ENCODE measurements at places on chromosomes 12 and 14.

DNA sequence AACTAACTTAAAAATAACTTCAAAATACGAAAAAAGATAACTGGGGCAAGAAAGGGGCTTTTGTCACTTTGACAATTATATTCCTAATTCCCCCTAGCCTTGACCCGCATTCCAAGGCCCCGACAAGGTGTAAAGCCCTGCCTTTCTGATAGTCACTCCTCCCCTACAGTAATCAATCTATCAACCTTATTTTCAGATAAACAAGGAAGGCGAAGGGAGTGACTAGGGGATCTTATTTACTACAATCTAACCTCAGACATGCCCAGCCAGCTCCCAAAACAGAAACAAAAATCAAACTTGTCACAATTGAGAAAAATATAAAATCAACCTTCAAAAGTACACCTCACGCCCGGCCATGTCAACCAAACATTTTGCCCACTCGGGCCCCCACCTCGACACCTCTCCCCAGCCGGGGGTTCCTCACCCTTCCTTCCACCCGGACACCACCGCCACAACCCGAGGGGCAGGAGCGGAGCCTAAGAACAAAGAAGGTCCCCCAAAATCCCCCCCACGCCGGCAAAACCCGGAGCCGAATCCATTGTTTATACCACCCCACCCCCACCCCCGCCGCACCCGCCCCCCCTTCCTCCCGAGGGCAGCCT, 562 bp downstream of the ZFYVE1 start:
- peak; percentile 9 for DNase-seq

- no peak for DNase-seq
Observed at GRCh38 chr12:121823101-121823726, 19.4 kb downstream of the SETD1B start.

DNA sequence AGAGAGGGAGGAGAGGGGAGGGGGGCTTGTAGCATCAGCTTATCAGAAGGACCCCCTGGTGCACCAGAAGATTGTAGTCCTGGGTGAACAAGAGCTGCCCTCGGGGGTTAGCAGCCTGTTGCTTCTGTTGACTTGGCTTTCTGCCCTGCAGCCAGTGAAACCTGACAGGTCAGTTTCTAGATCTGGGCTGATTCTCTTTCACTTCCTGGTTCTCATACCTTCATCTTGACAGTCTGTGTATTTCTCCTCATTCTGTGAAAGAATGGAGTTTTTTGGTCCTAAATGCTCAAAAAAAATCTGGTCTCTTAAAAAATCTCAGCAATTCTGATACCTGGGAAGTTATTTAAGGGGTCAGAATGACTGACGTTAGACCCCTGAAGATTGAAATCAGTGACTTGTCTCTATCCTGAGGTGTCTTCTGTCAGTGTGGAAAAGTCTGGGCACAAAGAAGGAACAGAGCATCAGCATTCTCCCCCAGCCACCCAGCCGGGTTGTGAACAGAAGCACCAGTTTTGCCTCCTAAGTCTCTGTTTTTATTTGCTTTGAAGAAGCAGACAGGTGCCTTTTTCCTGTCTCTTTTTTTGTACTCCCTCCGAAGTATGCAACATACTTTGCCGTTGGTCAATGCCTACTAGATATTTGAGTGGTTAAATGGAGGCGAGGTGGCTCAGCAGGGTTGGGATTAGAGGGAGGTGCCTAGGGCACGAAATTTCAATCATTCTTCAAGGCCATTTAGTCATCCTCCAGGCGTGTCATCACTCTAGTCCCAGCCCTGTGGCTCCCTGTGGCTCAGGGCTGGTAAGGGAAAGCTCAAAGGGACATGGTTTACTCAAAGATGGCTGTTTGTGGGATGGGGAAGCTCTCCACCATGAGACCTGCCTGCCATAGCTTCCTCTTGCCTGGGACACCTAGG, 24.0 kb downstream of the TTC9 start:
- DNase-seq = no peak

- no peak for DNase-seq
Observed at GRCh38 chr14:102359341-102359740, 3.3 kb downstream of the CINP start.

DNA sequence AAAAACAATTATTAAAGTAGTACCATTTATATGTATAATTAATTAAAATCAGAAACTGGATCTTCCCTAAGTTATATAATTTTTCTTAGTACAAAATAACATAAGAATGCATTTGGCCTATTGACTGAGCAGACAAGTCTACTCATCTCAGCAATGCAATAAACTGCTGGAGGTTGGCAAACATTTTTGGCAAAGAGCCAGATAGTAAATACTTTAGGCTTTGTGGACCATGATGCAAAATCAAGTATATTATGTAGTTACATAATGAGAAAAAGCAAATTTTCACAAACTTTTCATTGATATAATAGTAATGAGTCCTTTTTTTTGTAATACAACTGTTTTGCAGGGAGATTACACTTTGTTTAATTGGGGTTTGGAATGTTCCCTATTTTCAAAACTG, 30.9 kb downstream of the ERGIC2 start:
- no peak for DNase-seq

GRCh38 chr12:59393506-59393905, 202.3 kb upstream of the SLC16A7 start:
- no peak for DNase-seq

GRCh38 chr14:53109105-53110041, 43.8 kb downstream of the DDHD1 start:
- DNase-seq = no peak

DNA sequence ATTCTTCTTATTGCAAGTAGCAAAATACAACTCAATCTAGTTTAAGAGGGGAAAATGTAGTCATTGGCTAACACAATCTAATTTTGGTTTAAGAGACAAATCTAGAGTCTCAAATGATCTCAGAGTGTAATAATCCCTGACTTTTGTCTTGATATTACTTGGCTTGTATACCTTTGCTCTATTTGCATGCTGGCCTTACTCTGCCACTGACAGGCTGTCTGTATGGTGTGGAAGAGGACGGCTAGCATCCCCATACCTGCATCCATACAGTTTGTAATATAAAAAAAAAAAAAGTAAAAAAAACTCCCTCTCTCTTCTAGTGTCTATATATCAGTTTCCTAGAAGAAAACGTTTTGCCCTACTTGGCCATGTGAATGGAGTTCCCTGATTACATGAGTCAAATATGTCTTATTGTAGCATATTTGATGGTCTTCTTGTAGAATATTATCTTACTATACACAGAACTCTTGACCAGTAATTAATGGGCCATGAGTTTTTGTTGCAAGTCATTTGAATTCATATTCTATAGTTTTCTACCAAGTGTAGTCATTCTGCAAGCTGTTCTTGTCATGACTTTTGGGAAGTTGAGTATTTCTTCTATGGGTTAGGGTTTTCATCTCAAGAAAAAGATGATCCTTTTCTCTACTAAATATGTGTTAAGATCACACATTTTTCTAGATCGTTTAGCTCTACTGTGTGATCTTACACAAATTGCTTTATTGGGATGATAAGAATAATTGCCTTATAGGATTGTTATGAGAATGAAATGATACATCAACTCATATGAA, 8.2 kb downstream of the HIF1A start:
- no peak for DNase-seq

DNA sequence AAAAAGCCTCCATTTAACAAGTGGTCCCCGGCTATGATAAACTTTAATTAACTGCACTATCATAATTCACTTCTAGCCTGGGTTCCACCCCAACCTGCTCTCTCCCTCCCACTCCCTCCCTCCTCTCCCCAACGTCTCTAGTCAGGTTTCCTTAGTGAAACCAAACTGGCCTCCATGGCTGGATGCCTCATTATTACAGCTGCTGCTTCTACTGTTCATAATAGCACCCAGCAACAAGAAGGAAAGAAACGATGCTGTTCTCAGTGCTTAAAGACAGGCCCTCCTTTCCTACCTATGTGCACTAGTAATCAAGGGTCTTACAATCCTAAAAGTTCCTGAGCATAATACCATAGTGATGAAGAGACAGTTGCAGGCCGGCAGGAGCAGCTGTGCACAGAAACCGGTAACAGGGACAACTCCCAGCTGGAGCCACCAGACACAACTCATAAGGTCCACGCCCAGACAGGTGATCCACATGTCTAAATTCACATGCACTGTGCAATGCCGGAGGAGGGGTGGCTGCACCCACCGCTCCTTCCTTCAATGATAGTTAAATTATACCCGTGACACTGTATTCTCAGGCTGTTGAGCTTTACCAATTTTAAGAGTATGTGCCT, 6.2 kb downstream of the IRF2BPL start:
- DNase-seq = no peak

DNA sequence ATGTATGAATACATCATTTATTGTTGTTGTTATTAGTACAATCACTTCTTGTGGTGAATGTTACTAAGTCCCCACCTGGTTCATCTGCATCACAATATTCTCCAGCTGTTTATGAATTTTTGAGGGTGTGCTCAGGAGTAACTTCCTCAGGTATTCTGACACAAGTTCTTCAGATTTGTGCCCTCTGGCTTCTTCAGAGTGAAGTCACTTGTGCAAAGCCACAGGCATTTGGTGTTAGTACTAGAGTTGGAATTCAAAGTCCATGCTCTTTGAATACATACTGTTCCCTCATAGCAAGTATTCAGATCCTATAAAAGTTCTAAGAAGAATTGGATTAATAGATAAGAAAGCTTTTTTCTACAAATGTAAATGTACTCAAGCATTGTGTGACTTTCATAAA, 150.3 kb upstream of the AVPR1A start:
- DNase-seq = no peak

DNA sequence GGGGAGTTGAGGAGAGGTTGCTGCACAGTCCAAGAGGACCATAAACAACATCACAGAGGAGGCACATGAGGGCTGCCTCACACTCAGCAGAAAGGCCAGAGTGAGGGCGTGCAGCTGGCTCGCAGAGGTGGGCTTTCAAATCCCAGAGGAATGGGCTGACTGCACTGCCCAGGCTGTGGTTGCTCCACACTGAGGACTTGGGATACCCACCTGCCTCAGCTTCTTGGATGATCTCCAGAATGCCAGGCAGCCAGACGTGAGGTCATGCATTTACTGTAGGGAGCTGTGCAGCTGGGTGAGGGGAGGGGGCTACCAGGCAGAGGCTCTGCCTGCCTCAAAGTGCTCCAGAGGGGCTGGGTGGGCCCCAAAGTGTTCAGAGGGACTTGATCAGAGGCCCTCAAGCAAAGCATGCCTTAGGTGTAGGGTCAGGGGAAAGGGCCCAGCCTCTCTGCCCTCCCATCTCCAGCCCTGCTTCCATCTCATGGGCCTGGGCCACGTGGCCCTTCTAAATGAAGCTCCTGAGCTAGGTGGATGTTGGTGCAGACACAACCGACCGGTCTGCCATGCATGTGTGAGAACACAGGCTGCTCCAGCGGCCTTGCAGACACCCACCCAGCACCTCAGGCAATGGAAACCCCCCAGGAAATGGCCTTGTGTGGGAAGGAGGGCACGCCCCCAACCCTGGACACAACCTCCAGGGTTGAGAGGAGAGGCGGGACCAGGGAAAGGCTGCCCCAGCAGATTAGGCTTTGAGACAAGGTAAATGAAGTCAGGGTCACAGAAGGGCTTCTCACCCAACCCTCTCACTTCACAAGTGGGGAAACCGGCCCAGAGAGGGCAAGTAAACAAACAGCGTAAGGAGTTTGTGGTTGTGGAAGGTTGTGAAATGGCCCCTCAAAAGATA, 90.8 kb downstream of the NTF3 start:
- no peak for DNase-seq

- no peak for DNase-seq
Observed at GRCh38 chr14:68444449-68445168, 348.3 kb downstream of the ZFP36L1 start.

- DNase-seq = no peak
Observed at GRCh38 chr14:76531821-76532318, 155.9 kb downstream of the ESRRB start.

- DNase-seq = no peak
Observed at GRCh38 chr14:92532490-92533163, 19.0 kb downstream of the RIN3 start.

DNA sequence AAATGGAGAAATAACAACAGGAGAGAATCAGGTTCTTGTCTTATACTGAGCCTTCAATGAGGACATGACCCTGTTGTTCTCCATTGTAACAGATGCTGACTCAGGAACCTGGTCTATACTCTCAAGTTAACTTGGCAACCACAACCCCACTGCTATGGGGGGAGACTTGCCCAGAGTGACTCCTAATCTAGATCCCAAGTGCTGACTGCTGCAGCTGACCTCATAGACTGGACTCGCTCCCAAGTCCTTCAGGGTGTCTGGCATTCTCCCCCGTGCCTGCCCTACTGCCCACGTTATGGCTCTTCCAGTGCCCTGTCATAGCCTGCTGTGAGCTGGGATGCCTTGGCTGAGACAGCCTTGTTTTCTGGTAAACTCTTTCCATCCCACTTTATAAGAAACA, 37.1 kb downstream of the NID2 start:
- DNase-seq = no peak

GRCh38 chr14:94129758-94130414, 482 bp upstream of the IFI27L2 start:
- peak; percentile 70 for DNase-seq

DNA sequence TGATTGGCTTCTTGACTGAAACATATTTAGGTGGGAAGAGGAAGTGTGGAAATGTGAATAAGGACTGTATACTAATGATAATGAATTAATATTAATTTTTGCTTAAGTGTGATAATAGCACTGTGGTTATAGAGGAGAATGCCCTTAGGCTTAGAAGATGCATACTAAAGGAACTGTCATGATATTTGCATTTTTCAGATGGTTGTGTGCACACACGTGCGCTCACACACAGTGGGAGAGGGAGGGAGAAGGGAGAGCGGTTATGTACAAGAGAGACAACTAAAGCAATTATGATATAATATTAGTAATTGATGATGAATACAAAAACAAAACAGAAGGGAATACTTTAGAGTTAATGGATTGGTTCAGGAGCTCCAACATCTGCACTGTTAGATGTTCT, 54.2 kb downstream of the RCOR1 start:
- no peak for DNase-seq

DNA sequence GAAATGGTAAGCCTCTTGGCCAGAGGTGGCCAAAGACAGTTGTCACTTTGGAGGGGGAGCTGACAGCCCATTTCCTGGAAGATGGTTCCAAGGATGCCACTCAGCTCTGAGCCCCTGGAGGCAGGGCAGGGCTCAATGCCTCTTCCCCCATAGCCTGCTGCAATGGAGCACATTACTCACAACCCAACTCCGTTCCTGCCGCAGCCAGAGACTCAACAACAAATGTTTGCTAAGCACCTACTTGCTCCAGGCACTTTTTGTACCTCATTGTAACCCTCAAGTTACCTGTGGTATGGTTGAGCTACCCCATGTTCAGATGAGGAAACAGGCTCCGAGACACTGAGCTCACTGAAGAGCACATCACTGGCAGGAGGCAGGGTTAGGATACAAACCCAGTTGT, 19.5 kb downstream of the IRF2BPL start:
- no peak for DNase-seq

- no peak for DNase-seq
Observed at GRCh38 chr14:85057221-85057620, 472.7 kb upstream of the FLRT2 start.

DNA sequence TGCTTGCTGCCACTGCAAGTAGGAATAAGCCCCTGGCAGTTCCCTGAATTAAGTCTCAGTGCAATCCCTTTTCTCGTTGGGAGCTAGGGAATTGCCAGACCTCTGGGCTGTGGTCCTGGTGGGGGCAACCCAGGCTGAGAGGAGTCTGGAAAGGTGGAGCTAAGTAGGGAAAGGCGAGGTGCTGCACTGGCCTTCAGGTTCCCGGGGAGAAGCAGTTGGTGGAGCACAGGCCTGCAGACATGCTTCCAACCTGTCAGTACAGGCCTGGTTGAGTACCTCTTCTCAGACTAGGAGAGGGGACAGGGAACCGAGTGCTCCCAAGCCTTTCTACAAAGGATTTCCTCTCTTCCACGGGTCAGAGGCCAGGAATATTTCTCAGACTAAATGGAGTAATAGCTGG, 1.5 kb downstream of the NRIP2 start:
- no peak for DNase-seq

GRCh38 chr12:42213954-42214426, 24.1 kb downstream of the YAF2 start:
- peak; percentile 47 for DNase-seq
